RCC 7860 (cell line): ENCODE measurements at places on chromosomes 16 and 17.

DNA sequence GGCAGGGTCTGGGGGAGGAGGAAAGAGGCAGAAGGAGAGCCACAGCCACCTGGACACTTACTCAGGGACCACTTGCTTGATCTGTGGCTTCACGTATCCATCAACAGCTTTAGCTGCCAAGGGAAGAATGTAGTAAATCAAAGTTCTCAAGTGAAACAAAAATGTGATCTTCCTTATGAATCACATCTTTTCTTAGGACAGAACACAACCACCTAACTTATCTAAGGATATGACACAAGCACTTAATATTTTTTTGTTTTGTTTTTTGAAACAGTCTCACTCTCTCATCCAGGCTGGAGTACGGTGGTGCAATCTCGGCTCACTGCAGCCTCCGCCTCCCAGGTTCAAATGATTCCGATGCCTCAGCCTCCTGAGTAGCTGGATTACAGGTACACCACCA is 8.4 kb upstream of the GHDC start:
- no peak for DNase-seq

DNA sequence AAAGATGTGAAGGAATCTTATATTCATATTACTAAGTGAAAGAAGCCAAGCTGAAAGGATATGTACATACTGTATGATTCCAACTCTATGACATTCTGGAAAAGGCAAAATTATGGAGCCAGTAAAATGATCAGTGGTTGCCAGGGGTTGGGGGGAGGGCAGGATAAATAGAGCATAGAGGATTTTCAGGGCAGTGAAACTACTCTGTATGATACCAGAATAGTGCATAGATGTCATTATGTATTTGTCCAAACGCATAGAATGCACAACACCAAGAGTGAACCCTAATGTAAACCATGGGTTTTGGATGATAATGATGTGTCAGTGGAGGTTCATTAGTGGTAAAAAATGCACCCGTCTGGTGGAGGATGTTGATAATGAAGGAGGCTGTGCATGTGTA is 71.0 kb upstream of the ZNF423 start:
- no peak for DNase-seq

- DNase-seq: peak; percentile 41
These were observed 267.7 kb downstream of the ABCC12 start for GRCh38 chr16:47888142-47888541.

DNA sequence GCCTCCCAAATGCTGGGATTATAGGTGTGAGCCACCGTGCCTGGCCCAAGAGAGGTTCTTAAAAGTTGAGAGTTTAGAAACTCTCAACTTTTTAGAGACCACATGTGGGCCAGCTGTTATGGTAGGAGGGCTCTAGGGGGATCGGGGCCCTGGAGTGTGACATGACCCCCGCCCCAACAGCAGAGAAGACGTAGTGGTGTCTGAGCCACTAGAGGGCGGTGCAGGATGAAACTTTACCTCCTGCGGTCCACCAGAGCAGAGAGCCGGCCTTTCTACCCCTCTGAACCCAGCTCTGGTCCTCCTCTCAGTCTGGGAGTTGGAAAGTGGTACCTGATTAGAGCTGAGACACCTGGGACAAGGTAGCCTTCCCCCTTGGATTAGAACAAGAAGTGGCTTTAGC is 7.4 kb downstream of the CDK5RAP3 start:
- peak; percentile 17 for DNase-seq

DNA sequence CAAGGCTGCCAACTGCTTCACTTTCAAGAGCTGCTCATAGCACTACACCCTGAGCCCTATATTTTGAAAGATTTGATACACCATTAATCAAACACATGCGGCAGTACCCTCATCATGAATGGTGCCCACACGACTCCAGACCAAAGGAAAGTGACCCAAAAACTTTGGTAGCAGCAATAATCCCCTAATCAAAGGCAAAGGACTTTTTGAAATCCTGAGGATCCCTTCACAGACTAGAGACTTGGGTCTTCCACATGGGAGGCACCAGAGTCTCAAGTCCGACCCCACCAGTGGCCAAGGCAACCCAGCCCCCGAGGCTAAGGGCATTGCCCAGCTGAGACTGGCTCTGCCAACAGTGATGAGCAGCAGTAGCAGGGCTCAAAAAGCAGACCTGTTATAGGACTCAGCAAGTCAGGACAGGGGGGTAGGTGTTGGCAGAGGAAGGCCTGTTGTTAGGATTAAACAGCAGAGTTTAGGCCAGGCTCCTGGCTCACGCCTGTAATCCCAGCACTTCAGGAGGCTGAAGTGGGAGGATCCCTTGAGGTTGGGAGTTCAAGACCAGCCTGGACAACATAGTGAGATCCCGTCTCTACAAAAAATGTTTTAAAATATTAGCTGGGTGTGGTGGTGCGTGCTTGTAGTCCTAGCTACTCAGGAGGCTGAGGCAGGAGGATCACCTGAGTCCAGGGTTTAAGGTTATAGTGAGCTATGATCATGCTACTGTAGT is 3.2 kb downstream of the TRIM25 start:
- no peak for DNase-seq

- DNase-seq: no peak
These were observed 1.3 kb downstream of the SPN start for GRCh38 chr16:29664091-29664921.

DNA sequence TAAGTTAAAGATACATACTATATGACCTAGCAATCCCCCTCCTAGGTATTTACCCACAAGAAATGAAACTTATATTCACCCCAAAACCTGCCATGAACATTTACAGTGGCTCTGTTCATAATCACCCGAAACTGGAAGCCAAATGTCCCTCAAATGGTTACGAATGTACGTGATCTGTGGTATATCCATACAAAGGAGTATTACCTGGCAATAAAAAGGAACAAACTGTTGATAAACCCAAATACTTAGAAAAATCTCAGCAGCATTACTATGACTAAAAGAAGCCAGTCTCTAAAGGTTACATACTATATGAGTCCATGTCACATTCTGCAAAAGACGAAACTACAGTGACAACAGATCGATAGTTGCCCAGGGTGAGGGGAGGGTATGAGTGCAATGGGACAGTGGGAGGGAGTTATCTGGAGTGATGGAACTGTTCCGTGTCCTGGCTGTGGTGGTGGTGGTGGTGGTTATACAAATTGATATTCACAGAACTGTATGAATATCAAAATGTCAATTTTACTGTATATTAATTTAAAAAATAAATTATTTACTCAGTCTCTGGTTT is 9.4 kb downstream of the ZNF652 start:
- no peak for DNase-seq

- peak; percentile 65 for DNase-seq
These were observed 230.9 kb downstream of the MRTFB start for GRCh38 chr16:14302031-14302398.

- no peak for DNase-seq
These were observed at the start of gene P2RX5 for GRCh38 chr17:3695723-3696411. P2RX5 (minus strand) TSS chr17:3696155; CDS start chr17:3696005, 150 bp downstream.

- DNase-seq: no peak
These were observed 33.8 kb downstream of the CCDC42 start for GRCh38 chr17:8710813-8711212.

GRCh38 chr17:8137645-8138373 is 13.9 kb upstream of the HES7 start:
- DNase-seq: no peak
